ENCODE measurements at places on chromosomes 13 and 19. TPM values are rescaled to one million over a fixed set of nuclear protein-coding genes. Genes with fewer than 3 reads are reported as not detected.

PSG3 gene
- not detected for total RNA-seq

KLC3 gene
- total RNA-seq = not detected

SYNGR4 gene
- not detected for total RNA-seq

DNA sequence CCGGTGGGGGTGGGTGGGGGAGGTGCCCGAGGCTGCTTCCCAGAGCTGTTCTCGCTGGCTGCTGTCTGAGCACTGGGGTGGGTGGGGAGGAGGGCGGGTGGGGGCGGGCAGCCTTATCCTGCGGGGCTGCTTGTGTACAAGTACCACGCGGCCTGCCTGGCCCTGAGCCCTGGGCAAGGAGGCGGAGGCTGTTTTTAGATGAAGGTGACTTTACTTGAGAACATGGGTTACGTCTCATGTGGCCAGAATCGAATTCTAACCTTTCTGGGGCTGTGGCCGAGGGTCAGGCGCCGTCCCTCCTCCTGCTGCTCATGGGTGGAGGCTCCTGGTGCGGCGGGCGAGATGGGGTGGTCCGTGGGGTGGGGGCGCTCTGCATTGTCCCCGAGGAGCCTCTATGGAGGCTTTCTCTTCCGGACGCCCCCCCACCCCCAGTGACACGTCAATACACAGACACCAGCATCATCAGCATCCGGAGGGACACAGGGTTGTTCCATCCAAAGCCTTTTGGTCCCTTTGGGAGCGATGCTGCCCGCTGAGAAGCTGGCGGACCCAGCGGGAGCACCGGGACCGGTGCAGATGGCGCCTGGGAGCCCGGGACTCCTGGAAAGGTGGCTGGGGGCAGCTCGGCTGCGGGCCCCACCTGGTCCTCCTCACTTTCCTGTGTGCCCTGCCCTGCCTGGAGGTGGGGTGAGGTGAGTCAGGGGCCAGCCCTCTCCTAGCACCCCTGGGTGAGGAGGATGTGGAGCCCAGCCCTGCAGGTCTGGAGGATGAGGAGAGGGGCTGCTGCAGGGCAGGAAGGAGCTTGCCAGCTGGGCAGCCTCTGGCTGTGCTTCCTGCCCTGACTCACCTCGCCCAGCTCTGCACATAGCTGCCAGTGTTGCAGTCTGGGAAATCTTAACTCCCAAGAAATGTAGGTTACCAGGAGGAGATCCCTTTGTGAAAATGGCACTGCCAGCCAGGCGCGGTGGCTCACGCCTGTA lies 3.4 kb downstream of the BSG start:
- DNase-seq = no peak

DNA sequence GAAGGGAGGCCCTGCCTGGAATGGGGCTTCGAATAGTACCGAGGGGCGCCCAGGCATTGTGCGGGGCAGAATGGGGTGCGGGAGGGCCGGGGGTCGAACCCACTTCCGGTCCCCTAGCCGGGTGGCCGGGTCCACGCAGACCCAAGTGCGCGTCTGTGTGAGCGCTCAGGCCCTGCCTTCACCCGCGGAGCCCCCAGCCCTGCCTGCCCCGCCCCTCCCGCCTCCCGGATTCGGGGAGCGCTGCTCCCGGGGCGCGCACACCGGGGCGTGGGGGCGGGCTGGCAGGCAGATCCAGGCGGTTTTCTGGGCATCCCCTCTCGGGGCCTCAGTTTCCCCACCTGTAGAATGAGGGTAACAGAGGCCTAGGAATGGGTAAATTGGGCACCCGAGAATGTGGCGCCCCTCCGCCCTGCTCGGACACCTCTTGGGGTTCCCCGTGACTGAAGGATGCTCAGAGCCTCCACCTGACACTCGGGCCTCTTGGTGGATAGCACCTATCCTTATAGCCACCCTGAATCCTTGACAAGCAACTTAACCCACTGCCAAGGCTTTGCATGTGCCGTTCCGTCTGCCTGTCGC lies 682 bp downstream of the PIK3R2 start:
- DNase-seq = no peak

DNA sequence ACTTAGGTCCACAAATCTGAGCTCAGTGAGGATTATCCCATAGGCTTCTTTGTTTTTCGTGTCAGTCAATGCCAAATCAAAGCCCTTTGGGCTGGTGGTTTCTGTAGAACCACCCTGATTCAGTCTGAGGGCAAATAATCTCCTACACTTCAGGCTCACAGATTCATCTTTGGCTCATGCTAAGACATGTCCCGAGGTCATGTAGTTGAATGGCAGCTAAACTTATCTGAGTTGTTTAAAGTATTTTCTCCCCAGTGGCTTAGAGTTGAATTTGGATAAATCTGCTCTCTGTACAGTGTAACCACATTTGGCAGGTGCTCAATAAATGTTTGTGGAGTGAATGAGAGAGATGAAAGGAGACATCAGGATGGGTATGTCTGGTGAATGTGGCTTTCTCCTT lies 13.1 kb upstream of the SLC25A42 start:
- no peak for DNase-seq

DNA sequence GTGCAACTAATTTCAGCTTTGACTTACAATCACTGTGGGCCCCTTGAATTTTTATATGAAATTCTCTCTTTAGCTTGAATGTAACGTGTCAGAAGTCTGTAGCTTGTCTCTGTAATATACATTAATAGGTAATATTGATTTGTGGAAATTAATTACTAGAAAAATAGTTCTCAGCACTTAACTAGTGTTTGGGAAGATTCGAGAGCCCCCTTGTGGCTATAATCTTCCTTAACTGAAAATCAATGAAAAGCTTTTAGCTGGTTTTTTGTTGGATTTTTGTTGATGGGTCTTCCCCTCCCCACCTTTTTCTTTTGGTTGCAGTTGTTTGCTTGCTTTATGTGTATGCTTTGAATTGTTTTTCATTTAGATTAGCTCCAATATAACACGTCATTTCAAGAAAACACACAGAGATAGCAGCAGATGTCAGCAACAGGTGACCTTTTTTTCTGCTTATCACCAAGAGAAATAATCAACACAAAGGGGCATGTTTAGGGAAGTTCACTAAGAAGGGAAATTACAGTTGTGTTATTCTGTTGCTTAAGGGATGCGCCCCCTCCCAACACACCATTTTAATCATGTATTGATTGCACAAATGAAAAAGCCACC lies 176.8 kb downstream of the OXGR1 start:
- no peak for DNase-seq

GRCh38 chr13:23183292-23183691 lies 2.5 kb downstream of the SGCG start:
- no peak for DNase-seq

- no peak for DNase-seq
Measured at GRCh38 chr19:33291623-33292534, 10.5 kb downstream of the CEBPA start.

GRCh38 chr19:45608948-45609347 lies 6.9 kb upstream of the GPR4 start:
- DNase-seq = no peak

DNA sequence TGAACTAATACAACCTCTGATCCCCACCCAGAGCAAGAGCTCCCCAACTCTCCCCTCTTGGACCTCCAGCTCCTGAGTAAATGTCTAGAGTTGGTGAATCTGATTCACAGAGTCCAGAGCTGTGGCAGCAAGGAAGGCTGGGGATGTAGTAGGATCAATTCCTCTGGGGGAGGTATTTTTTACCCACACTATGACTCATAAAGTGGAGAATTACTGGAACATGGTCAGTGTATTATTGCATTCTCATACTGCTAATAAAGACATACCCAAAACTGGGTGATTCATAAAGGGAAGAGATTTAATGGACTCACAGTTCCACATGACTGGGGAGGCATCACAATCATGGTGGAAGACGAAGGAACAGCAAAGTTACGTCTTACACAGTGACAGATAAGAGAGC lies 496.7 kb downstream of the EFNB2 start:
- DNase-seq = no peak
